ENCODE measurements at places on chromosomes 2 and 18.

- no peak for DNase-seq
These were observed 5.2 kb downstream of the FHOD3 start for GRCh38 chr18:36302676-36303075.

DNA sequence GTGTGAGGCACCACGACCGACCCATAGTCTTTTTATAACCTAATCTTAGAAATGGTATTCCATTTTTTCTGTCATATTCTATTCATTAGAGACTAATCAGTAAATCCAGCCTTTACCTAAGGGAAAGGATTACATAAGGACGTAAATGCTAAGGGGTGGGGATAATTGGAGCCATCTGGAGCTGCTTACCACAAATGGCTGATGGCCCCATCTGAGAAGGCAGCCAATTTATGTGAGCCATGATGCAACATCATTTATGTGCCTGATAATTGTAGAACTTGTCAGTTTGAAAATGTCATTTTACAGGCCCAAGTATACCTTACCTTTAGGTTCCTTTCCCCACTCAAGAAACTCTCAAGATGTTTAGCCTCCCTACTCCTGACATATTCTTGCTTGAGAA is 44.0 kb downstream of the ARHGEF33 start:
- no peak for DNase-seq

GRCh38 chr18:25517881-25518715 is 166.1 kb upstream of the ZNF521 start:
- no peak for DNase-seq

DNA sequence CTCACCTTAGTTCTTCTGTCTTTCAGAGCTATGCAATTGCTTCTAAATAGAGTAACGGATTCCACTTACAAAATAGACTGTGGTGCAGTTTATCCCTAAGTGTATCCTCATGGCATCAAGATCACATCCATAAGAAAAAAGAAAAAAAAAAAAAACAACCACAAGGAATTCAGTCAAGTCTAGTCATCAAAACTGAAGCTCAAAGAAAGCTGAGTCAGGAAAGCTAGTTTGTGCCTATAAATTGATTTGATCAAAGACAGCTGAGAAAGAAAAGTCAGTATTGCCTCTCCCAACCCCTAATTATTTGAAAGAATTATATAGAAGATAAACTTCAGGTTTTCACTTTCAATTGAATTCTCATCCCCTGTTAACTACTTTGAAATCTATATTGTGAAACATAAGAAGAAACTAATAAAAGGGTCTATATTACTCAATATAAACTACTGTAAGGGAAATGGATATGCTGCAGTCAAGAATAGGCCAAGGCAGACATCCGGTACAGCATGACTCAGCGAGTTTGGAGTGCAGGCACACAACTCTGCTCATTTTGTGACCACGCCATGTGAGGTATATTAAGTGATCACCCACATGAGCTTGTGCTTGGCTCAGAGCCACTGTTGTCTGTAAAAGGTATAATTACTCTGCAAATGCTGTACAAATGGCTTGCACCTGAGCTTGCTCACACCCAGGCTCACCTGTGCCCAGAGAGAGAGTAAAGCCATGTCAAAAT is 568.1 kb upstream of the CRIM1 start:
- DNase-seq = no peak

All from stimulated activated CD4-positive, alpha-beta T cell treated with anti-CD3 and anti-CD28 coated beads, Interleukin-1b, Interleukin-23, amount 100 ng/mL, for 4 hours (primary cell).